ENCODE measurements at places on chromosomes 12 and 14.

GRCh38 chr12:65891219-65891618 is 66.9 kb downstream of the HMGA2 start:
- DNase-seq, result peak; percentile 59

- DNase-seq, result no peak
Observed at GRCh38 chr12:60230056-60230455, 634.2 kb downstream of the SLC16A7 start.

- peak; percentile 10 for DNase-seq
Observed at GRCh38 chr12:89893972-89894706, 185.5 kb upstream of the ATP2B1 start.

DNA sequence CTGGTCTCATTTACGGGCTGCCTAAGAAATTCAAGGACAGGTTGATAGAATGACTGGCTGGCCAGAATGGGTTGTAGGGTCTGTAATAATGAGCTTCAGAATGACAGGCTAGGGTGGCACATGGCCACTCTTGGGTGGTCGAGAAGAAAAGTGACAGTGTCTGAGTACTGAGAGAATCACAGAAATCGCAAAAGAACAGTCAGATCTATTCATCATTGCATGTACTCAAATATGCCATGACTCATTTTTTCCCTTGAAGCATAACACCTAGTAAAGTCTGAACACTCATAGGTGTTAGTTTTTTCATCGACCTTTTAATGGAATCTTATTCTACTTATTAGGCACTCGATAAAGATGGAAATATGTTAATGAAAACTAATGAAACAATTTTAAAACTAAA is 37.8 kb upstream of the SEL1L start:
- DNase-seq, result no peak

DNA sequence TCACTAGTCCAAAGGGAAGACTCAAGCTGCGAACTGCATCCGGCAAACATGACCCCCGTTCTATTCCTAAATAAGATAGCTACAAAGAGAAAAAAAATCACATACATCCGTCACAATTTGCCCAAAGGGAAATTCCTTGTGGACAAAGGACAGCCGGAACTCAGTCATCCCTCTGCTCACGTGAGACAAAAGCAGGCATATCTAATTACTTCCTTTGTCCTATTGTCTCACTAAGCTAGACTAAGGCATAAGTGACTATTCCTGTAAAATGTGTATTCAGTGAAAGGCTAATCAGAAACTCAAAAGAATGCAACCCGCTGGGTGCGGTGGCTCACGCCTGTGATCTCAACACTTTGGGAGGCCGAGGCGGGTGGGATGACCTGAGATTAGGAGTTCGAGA is 27.2 kb upstream of the NINJ2 start:
- no peak for DNase-seq

DNA sequence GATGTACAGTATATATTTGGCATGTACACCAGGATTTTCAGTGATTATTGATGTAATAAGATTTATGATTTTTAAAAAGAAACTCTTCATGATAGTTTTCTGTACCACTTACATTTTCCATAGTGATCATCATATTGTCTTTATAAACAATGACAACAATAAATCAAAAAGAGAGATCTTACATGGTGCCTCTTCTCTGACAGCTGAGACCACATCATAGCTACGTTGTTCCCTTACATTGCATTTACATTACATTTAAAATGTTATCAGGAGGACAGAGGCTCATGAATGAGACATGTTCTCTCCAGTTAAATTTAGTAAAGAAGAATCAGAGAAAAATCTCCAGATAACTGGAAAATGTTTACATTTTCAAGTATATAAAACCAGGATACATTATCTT is 112.4 kb downstream of the PRKCH start:
- DNase-seq, result no peak

Measured in HT1080 (cell line).